ENCODE measurements at places on chromosomes 6 and 20.
A peak's percentile ranks its signal among the peaks of the same experiment; 100 is the strongest.

- DNase-seq: peak; percentile 15
Measured at GRCh38 chr6:79602859-79603258, 28.3 kb upstream of the SH3BGRL2 start.

DNA sequence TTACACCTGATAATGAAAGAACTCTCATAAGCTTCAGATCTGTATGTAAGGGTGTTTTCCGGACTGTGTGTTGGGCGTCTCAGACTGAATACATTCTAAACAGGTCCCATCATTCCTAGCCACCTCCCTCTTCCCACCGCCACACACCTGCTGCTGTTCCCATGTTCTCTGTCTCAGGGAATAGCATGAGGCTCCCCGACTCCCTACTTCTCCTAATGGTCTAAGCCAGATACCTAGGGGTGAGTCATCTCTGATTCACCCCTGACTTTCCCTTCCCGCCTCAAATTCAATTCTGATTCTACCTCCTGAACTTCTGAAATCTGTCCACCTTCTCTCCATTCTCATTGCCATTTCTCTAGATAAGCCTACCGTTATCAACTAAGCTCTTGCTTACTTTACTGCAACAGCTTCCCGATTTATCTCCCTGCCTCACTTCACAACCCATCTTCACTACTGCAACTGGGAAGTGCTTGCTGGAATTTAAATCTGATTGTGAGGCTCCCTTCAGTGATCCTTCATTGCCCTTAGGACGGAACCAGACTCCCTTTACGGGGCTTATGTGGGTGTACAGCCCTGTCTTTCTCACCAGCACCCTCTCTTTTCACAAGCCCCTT, 1.6 kb downstream of the TMEM14A start:
- DNase-seq: peak; percentile 26

- peak; percentile 59 for DNase-seq
Measured at GRCh38 chr6:161631676-161632194, 357.9 kb upstream of the AGPAT4 start.

GRCh38 chr6:124676033-124676432, 286.2 kb upstream of the RNF217 start:
- peak; percentile 88 for DNase-seq

GRCh38 chr6:7260291-7261031, 52.5 kb downstream of the SSR1 start:
- DNase-seq: no peak

DNA sequence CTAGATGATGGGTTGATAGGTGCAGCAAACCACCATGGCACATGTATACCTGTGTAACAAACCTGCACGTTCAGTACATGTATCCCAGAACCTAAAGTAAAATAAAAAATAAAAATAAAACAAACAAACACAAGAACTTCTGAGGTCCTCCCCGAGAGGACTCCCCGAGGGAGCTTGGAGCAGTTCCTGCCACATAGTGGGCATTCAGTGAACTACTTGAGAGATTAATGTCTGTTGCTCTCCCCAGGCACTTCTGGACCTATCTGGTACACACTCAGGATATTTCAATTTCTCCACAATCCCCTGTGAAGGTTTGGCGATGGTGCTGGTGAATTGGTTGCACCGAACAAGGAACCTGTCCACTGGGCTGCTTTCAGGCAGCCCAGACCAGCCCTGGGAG, 311.2 kb downstream of the ESR1 start:
- no peak for DNase-seq
